ENCODE measurements at places on chromosomes 7 and 10. TPM values are rescaled to one million over a fixed set of nuclear protein-coding genes. Genes with fewer than 3 reads are reported as not detected.

AKR1C4 gene
- not detected for total RNA-seq

LRRC17 gene
- not detected for total RNA-seq

CYP2C19 gene
- total RNA-seq, result not detected

TAF5 gene
- 6.4 TPM for total RNA-seq

- peak overlapping the region; percentile 87 for H3K27ac ChIP-seq
- DNase-seq, result no peak
- no peaks in the 10 kb centered on the region for H3K27me3 ChIP-seq
- peaks cover 69% of the 10 kb centered on the region for H3K4me1 ChIP-seq
- H3K4me3 ChIP-seq, result no peak overlapping the region
Observed at GRCh38 chr7:44262031-44262430, 61.3 kb downstream of the YKT6 start.

DNA sequence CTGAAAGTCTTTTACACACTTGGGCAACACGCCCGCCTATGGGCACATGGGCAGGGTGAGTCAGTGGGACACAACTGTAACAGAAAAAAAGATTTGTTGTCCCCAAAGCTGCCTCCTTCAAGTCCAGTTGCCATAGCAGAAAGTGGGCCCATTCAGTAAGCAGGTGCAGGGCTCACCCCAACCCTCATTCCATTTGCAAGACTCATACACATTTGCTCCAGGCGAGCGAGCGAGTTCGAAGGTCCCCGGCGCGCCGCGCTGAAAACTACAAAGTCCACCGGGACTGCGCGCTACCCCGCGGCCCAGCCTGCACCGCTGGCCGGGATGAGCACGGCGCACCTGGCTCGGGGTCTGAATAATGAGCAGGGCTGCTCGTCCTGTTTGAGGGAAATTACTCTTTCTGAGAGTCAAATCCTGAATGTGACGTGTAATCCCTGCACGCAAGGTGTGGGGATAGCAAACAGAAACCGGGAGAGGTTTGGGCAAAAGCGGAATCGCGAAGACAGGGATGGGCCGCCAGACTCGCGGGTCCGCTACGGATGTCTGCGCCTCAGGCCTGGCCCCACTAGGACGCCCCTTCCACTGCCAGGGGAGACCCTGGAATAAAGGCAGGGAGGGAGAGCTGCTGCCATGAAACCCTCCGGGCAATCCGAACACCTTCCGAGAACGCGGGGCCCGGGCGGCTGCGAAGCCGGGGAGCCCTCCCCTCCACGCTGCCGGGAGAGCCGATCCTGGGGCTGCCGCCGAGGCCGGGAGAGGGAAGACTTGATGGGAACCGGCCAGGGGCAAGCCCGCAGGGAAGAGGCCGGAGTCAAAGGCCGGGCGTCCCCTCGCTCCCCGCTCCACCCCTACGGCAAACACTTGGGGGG lies 982 bp downstream of the COBL start:
- H3K36me3 ChIP-seq, result no peaks in the 10 kb centered on the region
- H3K4me3 ChIP-seq, result peak overlapping the region; percentile 91
- H3K27ac ChIP-seq, result peak overlapping the region; percentile 81

DNA sequence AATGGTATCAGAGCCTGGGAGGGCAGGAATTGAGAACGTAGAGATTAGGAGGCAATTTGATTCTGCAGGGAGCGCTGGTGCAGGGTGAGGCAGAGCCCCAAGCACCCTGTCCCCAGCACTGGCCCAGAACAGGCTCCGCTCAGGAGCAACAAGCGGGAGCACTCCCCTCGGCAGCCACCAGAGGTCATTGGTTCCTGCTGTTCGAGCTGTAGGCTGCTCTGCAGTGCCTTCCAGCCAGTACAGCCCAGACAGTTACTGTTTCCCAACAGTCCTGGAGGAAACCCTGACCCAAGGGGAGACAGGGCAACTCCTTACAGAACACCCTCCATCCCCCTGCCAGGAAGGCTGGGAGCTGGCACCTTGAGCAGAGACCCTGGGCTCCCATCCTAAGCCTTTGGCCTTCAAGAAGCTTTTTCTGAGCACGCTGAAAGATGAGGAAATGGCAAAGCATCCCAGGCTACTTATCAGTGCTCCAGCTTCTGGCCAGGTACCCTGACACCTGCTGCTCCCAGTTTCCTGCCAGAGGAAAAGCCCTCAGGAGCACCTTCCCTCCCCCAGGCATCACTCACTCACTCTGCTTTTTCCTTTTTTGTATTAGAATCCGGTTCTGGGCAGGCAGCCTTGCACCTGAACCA lies 71.2 kb upstream of the EFCAB10 start:
- H3K27ac ChIP-seq, result no peak overlapping the region
- no peaks in the 10 kb centered on the region for H3K36me3 ChIP-seq
- DNase-seq, result peak; percentile 53
- H3K4me3 ChIP-seq, result no peak overlapping the region
- H3K27me3 ChIP-seq, result no peaks in the 10 kb centered on the region
- peaks cover 21% of the 10 kb centered on the region for H3K4me1 ChIP-seq

Data from gastrocnemius medialis (tissue), 4 donors.